AG09309 (cell line): ENCODE measurements at places on chromosomes 16 and 17.

DNA sequence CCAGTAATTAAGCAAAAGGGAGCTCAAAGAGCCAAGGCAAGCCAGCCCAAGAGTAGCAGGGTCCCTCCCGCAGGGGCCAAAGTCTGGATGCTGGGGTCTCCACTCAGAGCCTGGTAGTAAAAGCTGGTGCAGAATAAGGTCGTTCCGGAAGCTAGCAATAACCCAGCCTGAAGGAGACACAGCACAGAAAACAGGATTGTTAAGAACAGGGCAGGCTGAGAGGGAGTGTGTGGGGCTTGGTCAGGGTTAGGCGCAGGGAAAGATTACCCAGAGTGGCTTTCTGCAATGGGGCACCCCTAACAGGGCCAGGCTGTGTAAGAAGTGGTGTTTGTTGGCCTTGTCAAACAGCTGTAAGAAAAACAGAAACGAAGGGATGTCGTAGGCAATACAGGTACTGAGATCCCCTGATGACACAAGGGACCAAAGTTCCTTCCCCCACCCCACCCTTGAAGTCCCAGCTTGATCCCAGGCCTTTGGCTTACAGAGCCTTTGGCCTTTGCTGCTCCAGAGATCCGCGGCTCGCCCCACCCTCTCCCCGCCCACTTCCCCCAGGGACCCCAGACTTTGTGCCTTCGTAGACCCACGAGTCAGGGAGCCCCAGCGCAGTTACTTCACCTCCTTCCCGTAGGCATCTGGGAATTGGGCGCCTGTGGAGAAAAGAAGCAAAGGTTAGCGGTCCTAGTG is 712 bp downstream of the TMEM256 start:
- DNase-seq = no peak

GRCh38 chr16:7382521-7382920 is 49.9 kb downstream of the RBFOX1 start:
- no peak for DNase-seq

GRCh38 chr16:10156099-10156498 is 26.1 kb downstream of the GRIN2A start:
- DNase-seq = no peak

DNA sequence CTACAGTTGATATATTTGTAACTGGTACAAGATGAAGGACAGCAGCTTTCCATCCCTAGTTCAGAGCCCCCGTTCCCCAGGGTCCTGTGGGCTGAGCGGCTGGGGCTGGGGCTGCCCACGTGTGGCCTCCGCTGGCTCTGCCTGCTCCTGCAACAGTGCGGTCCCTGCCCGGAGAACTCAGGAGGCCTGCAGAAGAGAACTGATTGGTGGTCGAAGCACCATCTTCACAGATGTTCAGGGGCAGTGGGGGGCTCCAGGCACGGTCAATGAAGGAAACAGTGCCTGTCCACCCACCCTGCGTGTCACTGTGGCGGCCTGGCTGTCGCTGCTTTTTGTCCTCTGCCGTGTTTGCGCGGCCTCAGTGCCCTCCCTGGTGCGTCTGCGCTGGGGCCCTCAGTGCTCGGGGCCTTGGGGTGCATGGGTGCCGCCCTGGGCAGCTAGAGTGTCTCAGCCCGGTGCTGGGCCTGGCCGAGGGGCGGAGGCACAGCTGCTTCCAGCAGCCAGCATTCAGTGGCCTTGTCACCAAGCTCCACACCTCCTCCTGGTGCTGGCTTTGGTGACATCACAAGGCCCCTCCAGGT is 4.2 kb upstream of the NUDT16L1 start:
- DNase-seq = no peak

DNA sequence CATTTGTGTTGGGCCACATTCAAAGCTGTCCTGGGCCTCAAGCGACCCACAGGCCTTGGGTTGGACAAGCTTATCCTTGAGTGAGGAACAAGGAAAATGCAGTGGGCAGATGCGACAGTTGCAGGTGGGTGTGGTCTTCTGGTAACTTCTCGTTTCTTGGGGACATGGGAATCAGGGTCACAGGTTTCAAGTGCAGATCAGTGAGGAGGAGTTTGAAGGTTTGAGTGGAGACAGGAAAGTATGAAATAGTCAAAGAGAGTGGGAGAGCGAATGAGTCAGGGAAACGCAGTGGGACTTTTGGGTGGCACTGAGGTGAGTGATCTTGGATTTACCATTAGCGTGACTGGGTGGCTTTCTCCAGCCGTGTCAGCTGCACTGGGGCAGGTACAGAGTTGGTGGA is 15.4 kb upstream of the CCL22 start:
- no peak for DNase-seq

DNA sequence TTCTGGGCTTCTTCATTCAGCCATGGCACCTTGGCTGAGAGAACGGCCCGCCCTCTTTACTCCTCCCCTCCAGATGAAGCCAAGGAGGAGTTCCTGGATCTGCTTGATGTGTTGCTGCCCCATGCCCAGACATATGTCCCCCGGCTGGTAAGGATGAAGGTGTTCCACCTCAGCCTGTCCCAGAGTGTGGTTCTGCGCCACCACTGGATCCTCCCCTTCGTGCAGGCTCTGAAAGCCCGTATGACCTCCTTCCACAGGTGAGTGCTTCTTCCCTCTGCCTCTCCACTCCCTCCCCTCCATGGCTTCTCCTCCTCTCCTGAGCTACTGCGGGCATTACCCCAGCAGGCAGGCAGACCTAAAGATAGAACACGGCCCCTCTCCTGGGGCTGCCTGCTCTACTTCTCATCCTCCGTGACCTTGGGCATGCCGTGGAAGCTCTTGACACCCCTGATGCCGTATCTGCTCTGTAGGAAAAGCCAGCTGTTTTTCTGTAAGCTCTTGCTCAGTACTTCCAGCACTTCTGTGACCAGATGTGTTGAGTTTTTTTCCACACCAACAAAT is 8.7 kb downstream of the USB1 start:
- DNase-seq = no peak

GRCh38 chr17:73663614-73664013 is 19.4 kb upstream of the SDK2 start:
- DNase-seq = no peak

GRCh38 chr16:52496051-52496876 is 50.7 kb downstream of the TOX3 start:
- no peak for DNase-seq

- no peak for DNase-seq
Measured at GRCh38 chr16:83939266-83939855, 13.7 kb upstream of the OSGIN1 start.

DNA sequence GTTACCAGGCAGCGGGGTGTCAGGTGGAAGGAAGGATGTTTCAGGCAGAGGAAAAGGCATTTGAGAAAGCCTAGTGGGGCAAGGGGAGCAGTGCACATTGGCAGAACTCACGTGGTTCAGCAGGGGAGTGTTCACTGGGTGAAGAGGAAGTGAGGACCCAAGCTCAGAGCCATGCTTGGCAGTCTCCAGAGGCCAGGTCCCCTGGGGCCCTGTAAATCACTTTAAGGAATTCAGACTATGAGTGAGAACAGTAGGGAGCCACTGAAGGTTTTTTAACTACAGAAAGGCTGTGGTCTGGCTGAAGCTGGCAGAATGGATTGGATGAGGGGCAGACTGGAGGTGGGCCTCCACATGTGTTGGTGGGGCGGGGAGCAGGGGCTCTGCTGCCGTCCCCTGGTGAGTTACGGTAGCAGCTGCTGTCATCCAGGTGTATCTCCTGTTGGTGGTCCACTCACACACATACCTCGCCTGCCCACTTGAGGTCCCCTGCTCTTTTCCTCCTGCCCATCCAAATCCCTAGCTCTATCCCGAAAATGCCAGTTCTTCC is 5.1 kb downstream of the CLEC16A start:
- DNase-seq = no peak

- no peak for DNase-seq
Measured at GRCh38 chr16:88804552-88805339, 1.2 kb downstream of the CDT1 start.

GRCh38 chr16:26531290-26531730 is 535.4 kb upstream of the C16orf82 start:
- no peak for DNase-seq

- DNase-seq = no peak
Measured at GRCh38 chr16:55756963-55757362, 75.9 kb downstream of the CES1 start.

GRCh38 chr17:32445971-32446370 is 1.7 kb downstream of the PSMD11 start:
- DNase-seq = no peak

DNA sequence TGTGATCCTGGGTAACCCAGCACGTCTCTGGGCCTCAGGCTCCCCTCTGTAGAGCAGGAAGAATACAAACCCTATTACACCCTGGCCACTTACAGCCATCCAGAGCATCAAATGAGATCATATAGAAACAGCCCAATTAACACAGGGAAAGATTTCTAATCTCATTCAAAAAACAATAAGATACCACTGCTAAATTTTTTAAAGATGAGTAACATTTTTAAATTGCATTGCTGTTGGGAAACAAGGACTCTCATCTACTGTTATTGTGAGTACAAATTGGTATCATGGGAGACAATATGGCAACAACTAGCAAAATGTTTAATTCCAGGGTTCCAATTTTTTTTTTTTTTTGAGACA is 41.1 kb downstream of the SRL start:
- no peak for DNase-seq

DNA sequence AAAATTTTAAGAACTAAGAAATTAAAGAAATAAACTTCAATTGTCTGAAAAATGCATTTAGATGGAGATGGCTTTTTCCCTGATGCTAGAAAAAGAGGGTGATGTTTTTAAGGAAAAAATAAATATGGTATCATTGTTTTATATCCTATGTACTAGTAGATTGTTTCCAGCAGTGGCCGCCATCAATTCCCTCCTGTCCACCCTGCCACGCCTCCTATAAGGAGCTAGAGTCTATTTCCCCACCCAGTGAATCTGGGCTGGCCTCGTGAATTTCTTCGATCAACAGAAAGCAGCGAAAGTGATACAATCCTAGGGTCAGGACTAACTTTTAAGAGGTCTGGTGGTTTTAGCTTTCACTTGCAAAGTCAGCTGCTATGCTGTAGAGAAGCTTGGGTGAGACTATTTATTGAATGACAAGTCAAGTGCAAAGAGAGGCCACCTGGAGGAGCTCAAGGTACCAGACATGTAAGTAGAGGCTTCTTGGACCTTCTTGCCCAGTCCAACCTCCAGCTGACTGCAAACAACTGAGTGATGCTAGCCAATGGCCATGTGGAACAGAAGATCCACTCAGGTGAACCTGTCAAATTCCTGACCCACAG is 80.9 kb upstream of the MTMR4 start:
- DNase-seq = no peak

DNA sequence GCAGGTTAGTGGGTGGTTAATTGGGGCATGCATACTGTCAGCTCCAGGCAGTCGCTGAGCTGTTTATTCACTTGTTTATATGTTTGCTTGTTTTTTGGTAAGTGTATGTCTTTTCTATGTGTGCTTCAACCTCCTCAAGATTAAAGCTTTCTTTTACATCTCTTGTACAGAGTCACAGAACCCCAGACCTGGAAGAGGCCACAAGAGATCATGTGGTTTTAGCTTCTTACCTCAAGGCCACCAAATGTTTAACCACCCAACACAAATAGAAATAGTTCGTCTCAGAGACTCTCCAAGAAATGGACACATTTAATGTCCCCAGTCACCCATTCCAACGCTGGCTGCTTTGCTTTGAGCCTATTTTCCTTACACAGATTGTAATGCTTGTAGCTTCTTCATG is 11.8 kb upstream of the TMEM98 start:
- DNase-seq = no peak

DNA sequence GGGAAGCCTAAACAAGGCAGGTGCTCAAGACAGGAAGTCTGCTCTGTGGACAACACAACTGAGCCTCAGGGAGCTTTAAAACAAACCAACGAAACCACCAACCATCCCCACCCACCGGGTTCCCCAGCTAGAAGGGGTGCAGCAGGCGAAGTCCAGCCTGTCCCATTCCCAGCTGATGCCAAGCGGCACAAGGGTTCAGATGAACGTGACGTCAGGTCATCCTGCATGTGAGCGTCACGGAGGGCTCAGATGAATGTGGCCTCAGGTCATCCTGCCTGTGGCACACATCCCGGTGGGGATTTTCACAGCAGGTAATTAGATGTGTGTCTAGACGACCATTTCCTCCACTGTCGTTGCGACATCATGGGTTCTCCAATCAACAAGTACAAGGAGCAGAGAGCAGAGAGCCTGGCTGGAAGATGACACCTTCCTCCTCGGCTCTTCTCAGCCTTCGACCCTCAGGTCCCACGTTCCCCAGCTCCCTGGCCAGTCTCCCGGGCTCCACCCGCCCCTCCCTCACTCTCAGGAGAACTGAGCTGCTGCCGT is 246.5 kb downstream of the FOXL1 start:
- DNase-seq = no peak

DNA sequence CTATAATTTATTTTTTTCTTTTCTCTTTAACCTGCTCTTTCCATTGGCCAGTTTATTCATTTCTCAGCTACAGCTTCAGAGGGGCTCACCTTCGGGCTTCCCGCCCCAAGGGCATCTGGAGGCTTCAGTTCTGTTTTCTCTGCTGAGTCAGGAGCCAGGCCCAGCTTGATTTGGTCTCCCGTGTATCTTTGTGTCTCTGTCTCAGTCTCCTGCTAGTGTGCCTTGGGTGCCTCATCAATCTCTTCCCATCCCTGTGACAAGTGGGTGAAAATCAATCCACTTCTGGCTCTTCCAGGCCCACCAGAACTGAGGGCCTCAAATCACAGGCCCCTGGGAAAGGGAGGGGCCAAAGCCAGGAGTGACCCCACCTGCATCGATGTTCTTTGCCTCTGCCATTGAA is 72.1 kb downstream of the CCDC182 start:
- no peak for DNase-seq
